B cell (primary cell): ENCODE measurements at places on chromosomes 4 and X. TPM values are rescaled to one million over a fixed set of nuclear protein-coding genes. Genes with fewer than 3 reads are reported as not detected.
A peak's percentile ranks its signal among the peaks of the same experiment; 100 is the strongest.

MAP7D2 gene
- polyA plus RNA-seq: 0.54 and 1.6 TPM in 2 replicates

GRCh38 chrX:150680974-150681373 is 12.2 kb upstream of the MTMR1 start:
- peaks cover 2% of the 10 kb centered on the region for H3K4me1 ChIP-seq
- H3K27me3 ChIP-seq: no peaks in the 10 kb centered on the region
- H3K36me3 ChIP-seq: no peaks in the 10 kb centered on the region
- H3K27ac ChIP-seq: no peak overlapping the region

- no peak overlapping the region for H3K4me3 ChIP-seq
- H3K36me3 ChIP-seq: no peaks in the 10 kb centered on the region
- H3K27me3 ChIP-seq: no peaks in the 10 kb centered on the region
- DNase-seq: no peak
- H3K27ac ChIP-seq: no peak overlapping the region
- no peaks in the 10 kb centered on the region for H3K4me1 ChIP-seq
Measured at GRCh38 chr4:66574145-66574978, 904.1 kb upstream of the EPHA5 start.

DNA sequence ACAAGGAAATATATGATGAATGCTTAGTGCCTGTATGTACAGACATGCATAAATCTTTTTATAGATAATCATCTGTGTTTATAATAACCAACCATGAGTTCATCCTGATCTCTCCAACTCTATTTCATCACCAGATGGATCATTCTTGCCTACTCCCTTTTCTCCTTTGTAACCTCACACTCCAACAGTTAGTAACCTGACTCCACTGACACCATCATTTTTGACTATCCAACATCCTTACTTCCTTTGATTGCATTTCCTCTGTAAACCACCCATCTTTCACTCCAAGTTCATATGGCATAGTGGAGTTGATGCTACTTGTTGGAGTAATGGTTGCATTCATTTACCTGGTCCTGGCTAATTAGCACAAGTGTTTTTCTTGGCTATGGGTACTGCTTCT is 170.6 kb downstream of the ZNF330 start:
- no peaks in the 10 kb centered on the region for H3K4me1 ChIP-seq
- no peaks in the 10 kb centered on the region for H3K36me3 ChIP-seq
- no peaks in the 10 kb centered on the region for H3K27me3 ChIP-seq
- no peak for DNase-seq

GRCh38 chr4:103052779-103053178 is 23.8 kb downstream of the SLC9B2 start:
- no peak overlapping the region for H3K27ac ChIP-seq
- no peaks in the 10 kb centered on the region for H3K4me1 ChIP-seq
- no peak overlapping the region for H3K4me3 ChIP-seq
- DNase-seq: no peak

- no peak for DNase-seq
- no peaks in the 10 kb centered on the region for H3K4me1 ChIP-seq
- H3K4me3 ChIP-seq: no peak overlapping the region
- no peak overlapping the region for H3K27ac ChIP-seq
Measured at GRCh38 chr4:178894126-178894525, 1451.9 kb upstream of the AGA start.

- peak overlapping the region; percentile 72 for H3K4me3 ChIP-seq
- H3K4me1 ChIP-seq: peaks cover 84% of the 10 kb centered on the region
- H3K36me3 ChIP-seq: no peaks in the 10 kb centered on the region
Measured at GRCh38 chrX:66017659-66018170, 22.2 kb downstream of the VSIG4 start.

DNA sequence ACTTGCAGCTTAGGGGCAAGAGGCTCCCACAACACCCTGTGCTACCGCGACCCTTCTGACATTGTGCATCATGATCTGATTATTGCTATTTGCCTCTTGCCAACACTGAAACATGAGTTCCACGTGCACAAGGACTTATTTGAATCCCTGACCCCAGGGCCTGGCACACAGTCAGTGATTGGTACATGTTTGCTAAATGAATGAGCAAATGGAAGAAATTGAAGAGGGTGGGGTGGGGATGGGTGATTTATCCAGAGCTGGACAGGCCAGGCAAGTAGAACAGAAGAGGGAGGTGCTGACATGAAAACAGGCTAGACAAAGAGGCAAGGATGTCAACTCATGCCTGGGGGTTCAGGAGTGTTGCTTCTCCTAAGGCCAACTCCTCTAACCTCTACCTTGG is 24.9 kb upstream of the RPL39 start:
- H3K27me3 ChIP-seq: no peaks in the 10 kb centered on the region
- no peaks in the 10 kb centered on the region for H3K36me3 ChIP-seq
- no peak overlapping the region for H3K4me3 ChIP-seq
- H3K4me1 ChIP-seq: peaks cover under 1% of the 10 kb centered on the region
- no peak for DNase-seq

- no peak overlapping the region for H3K4me3 ChIP-seq
- no peaks in the 10 kb centered on the region for H3K27me3 ChIP-seq
- DNase-seq: no peak
- no peaks in the 10 kb centered on the region for H3K4me1 ChIP-seq
- no peak overlapping the region for H3K27ac ChIP-seq
Measured at GRCh38 chrX:16739574-16739973, 20.2 kb downstream of the SYAP1 start.

GRCh38 chrX:132631579-132632232 is 142.9 kb upstream of the MBNL3 start:
- H3K4me3 ChIP-seq: no peak overlapping the region
- no peaks in the 10 kb centered on the region for H3K4me1 ChIP-seq
- H3K27ac ChIP-seq: no peak overlapping the region
- no peaks in the 10 kb centered on the region for H3K27me3 ChIP-seq
